ENCODE measurements at places on chromosomes 5 and 9. TPM values are rescaled to one million over a fixed set of nuclear protein-coding genes. Genes with fewer than 3 reads are reported as not detected.

GRCh38 chr9:20570756-20571155 is 51.5 kb downstream of the MLLT3 start:
- no peak for DNase-seq

Gene PCDHGB7
- total RNA-seq = 15.6 TPM

Gene PTPRD
- 336 TPM for total RNA-seq

DNA sequence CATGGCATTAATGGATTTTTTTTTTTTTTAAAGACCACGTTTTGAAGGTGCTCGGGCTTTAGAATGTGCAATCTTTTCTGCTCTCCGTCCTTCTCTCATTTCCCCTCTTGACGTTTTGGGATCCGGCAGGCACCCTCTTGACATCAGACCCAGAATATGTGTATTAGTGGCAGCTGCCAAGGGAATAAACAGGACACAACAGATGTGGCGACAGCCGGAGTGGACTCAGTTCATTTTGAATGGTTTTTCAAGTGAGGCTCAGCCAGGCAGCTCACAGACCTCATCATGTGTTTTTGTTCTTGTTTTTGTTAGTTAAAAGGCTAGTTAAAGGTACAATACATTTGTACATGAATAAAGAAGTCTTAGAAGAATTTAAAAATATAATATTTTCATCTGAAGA is 365.0 kb upstream of the SEMA6A start:
- DNase-seq = no peak

DNA sequence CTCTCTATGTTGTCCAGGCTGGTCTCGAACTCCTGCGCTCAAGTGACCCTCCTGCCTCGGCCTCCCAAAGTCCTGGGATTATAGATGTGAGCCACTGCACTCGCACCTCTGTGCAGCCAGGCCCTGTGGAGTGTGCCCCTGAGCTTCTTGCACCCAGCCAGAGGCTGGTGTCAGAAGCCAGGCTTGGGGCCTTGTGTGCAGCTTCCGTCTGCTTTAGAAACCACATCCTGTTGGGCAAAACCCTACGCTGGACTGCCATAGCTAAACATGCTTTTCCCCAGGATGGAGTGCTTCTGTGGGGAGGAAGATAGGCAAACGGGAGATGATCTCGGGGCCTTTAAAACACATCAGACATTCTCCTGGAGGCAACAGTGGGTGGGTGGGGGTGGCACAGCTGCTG is 40.1 kb downstream of the PRRT1B start:
- DNase-seq = no peak

DNA sequence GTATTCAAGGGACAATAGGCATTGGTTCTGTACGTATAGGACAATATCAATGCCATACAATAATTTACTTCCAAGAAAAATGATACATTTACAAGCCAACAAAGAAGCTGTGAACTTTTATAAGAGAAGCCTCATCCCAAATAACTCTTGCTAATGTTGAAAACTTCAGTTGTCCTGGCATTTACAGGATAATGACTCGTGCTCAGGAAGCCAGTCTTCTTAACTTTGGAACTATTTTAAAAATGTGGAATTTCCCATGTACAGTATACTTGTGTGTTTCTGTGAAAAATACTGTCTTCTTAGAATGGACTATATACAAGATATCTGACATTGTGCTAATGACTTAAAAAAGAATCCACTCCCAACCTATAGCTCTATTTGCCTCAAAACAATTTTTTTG is 1479.3 kb upstream of the CDH9 start:
- DNase-seq = no peak

Gene CBY3
- total RNA-seq = not detected

Gene HTR1A
- total RNA-seq = 18.2 TPM

Gene LECT2
- total RNA-seq = not detected

Gene ZBED3
- total RNA-seq = 2.2 TPM

Gene DPH7
- total RNA-seq = 26.5 TPM

Gene MTMR12
- total RNA-seq = 23.2 TPM

DNA sequence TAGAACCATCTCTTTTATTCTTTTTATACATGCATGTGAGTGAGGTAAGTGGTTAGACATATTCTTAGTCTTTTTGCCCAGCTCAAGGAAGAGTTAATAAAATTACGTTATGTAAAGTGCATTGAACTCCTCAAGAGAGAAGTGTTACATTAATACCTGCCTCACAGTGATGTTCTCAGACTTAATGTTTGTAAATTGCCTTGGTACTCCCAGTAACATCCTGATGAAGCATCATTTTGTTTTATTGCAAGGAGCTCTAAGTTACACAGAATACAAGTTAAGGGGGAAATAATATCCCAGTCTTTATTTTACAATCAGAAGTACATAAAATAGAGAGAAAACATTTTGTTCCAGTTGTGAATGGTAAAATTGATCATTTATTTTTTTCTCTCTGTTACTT is 89.5 kb upstream of the ARRDC3 start:
- DNase-seq = no peak

- no peak for DNase-seq
Measured at GRCh38 chr9:37281541-37281940, 141.0 kb upstream of the GRHPR start.

Gene PRR7
- 11.7 TPM for total RNA-seq

Measured in occipital lobe (tissue), 3 donors.